ENCODE measurements at places on chromosomes 5 and 9.

- DNase-seq: no peak
These were observed at the start of gene CFAP90 for GRCh38 chr5:7850395-7851239. CFAP90 (minus strand) TSS chr5:7851133; CDS start chr5:7851021, 112 bp downstream.

DNA sequence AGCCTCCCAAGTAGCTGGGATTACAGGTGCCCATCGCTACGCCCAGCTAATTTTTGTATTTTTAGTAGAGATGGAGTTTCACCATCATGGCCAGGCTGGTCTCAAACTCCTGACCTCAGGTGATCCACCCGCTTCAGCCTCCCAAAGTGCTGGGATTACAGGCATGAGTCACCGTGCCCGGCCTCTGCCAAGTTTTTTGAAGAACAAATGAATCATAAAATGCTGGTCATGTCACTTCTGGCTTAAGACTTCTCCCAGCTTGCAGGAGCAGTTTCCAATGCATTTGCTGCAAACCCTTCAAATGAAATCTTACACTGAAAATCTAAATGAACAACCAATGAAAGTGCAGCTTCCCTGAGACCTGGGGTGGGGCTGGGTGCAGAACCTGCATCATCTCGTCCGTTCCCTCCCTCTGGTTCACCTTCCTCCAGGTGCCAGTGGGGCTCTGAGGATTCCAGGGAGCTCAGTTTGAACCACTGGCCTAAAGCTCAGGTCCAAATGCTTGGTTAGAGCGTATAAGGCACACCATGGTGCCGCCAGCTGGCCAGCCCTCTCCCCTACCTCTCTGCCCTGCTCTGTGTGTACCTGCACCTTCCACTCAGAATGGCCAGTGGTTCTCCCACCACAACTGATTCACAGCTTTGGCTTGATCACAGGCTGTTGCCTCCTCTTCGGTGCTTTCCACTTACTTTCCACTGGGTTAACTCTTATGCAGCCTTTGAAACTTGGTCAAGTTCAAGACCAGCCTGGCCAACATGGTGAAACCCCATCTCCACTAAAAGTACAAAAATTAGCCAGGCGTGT lies 39.8 kb upstream of the FUBP3 start:
- peak; percentile 42 for DNase-seq

- no peak for DNase-seq
These were observed 46.8 kb downstream of the INIP start for GRCh38 chr9:112670991-112671625.

GRCh38 chr5:151686674-151687407 lies at the start of gene SPARC:
SPARC (minus strand) TSS chr5:151686915; CDS start chr5:151676188, 10,727 bp downstream.
- DNase-seq: peak; percentile 16

GRCh38 chr5:44574678-44575077 lies 185.5 kb upstream of the FGF10 start:
- DNase-seq: peak; percentile 21

DNA sequence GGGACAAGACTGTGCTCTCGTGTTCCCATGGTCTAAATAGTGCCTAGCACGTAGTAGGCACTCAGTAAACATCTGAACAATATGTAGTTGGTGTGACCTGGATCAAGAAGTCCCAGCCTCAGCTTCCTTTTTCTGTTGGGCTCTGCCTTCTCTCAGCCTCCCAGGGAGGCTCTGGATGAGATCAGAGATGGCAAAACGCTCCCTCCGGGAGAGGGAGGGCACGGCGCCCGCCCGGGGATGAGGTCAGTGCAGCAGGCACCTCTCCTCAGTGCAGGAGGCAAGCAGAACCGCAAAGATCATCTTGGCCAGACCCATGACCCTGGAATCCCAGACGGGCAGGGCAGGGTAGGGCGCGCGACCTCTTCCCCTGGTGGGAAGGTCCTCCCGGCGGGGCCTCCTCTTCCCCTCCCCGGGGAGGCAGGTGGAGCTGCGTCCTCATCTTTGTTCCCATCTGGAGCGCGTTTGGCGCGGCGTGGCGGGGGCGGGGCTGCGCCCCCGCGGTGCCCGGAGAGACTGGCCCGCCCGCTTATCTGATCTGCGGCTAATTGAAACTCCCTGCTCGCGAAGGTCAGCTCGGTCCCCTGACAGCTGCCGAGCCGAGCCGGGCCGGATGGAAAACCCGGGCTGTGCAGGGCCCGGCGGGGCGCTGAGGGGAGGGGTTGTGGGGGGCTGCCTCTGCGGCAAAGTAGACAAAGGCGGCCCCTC lies 60.9 kb downstream of the CXXC5 start:
- no peak for DNase-seq

DNA sequence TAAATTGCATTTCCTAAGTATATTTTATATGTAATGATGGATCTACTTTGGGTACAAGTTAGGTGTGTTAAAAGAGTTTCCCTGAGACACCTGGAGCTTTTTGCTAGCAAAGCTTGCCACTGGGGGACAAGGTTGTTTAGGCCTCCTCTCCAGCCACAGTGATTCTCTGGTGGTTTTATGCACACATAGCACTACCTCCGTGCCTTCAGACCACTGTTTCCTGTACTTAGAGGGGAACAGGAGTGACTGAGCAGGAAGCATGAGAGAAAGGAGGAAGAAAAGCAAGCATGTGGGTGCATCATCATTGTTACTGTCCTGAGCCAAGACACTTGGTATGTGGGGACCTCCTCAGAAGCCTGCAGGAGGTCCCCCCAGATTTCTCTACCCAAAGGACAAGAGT lies 272.1 kb downstream of the RASEF start:
- no peak for DNase-seq

DNA sequence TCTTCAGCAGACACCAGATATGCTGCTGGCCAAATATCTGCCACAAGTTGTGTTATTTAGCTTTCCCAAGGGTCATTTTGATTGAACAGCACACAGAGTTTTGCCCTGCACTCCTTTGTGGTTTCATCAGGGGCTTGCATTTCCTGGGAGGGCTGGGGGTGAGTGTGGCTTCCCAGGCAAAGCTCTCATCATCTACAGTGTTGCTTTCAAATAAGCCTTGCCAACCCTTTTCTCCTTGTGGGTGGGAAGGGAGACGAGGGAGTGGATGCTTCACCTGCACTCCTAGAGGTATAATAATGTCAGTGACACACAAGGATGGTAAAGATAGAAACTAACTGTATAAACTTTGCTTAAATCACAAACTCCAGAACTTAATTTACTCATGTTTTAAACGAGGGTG lies 107.0 kb downstream of the MARCHF11 start:
- DNase-seq: no peak

DNA sequence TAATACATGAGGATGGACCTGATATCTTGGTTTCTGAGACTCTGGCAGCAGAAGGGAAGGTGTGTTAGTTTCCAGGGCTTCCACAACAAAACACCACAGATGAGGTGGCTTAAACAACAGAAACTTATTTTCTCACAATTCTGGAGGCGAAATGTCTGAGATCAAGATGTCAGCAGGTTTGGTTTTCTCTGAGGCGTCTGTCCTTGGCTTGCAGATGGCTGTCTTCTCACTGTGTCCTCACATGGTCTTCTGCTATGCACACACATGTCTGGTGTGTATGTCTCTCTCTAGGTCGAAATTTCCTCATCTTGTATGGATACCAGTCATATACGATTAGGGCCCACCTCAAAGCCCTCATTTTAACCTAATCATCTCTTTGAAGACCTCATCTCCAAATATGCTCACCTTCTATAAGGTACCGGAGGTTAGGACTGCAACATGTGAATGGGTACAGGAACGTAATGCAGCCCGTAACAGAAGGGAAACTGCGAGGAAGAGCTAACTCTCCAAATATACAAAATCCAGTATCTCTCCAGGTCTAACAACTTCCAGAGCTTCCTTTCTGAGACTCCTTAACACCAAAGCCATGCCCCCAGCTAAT lies 139.8 kb upstream of the SMARCA2 start:
- DNase-seq: no peak

DNA sequence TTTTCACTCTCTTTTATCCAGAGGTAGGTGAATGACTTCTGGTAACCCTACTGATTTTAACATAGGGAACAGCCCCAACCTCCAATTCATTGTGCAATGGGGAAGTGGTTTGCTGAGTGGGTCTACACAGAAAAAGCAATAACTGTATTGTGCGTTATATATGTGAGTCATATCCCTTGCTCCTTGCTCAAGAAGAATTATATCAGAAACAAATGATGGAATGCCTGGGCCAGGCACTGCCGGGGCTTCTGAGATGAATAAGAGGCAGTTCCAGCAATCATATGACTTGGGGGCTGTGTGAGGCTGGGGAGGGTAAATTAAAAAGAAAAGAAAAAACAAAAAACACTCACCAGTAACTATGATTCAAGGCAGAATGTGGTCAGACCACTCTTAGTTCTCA lies 79.2 kb upstream of the ABCA1 start:
- peak; percentile 97 for DNase-seq

- no peak for DNase-seq
These were observed 845 bp downstream of the ADGRD2 start for GRCh38 chr9:124450931-124451661.

DNA sequence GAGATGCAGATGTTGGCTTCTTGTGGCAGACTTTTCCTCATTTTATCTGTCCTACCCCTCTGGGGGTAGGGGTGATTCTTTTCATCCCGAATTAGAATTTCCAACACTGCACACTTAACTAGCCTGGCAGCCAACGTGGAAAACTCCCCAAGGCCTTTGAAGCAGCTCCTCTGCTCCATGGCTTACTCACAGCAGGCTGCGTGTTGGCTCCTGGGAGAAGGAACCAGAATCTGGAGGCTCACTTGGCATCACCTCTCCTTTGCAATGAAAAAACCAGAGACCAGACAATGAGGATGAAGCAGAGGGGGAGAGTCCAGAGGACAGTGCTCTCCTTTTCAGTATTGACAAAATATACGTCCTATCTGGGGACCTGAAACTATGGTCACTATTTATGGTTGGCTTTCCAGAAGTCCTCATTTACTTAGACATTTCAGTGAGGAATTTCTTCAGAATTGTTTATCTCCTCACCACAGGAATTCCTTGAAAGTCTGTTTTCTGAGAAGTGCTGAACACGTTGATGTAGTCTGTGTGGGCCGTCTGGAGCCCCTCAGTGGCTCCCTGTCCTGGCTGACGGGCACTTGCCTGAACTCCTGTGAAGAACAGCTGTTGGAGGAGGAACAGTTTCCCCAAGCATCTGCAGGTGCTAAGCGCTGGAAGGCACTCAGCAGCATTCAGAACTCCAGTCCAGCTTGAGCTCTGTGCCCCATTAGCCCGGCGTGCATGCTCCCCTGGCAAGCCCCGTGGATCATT lies 231.3 kb downstream of the RFK start:
- DNase-seq: no peak

- no peak for DNase-seq
These were observed 60.3 kb downstream of the FOXD1 start for GRCh38 chr5:73388306-73388684.

DNA sequence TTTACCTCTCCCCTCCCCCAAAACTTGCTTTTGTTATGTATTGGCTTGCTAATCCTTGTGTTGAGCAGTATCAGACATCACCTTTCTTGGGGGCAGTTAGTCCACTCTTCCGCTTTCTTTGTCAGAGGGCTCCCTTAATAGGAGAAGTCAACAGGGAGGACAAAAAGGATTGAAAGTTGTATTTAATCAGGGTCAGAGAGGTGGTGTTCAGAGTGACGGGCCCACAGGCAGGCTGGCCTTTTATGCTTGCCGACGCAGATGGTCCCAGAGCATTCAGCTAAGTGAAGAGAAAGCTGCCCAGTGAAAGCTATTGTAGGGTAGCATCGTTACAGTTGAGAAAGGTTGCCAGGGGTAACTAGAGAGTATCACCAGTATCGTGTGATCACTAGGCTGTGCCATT lies 131.1 kb downstream of the ZCCHC7 start:
- no peak for DNase-seq

DNA sequence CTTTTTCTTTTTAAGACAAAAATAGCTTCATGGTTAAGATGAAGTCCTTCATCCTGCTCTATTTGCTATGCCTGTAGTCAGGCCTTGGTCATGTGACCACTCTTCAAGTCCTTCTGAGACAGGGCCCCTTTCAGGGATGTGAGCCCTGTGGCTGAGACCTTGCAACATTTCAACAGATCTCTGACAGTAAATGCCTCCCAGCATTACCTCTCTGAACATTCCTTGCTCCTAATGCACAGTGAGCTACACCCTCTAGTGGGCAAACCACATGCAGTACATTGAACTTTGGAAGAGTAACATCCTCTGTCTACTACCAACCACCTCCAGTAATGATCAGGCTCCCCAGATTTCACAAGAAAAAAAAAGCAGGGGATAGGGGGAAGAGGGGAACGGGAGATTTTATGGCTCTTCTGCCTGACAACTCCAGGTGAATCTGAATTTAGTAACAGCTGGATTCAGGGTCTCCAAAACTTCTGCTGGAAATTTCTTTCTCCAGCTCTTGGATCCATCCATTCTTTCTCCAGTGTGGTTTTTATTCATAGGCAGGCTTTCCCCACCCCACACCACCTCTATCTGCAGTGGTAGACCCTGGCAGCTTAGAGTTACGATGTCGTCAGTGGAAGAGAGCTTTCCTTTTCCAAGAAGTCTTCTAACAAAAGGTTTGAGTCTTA lies 8.9 kb upstream of the FBXO38 start:
- DNase-seq: peak; percentile 92

- no peak for DNase-seq
These were observed 19.3 kb downstream of the RFK start for GRCh38 chr9:76374783-76375559.

DNA sequence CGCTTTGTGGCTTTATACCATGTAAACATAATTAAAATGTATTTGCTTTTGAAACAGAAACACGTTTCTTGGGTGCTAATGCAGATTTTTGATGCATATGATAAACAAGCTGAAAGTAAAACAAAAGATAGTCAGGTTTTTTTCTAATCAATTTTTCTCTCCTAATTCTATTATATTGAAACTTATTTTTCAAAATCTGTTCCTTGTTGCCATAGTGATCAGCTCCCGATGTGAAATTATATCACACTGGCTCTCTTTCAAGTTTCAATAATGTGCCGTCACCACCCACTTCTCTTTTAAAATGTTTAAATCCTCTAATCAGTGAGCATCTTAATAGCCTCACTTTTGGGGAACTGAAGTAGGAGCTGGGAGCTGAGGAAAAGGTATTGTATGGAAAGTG lies 36.4 kb upstream of the DAPK1 start:
- DNase-seq: no peak

GRCh38 chr9:83560169-83560826 lies 22.1 kb upstream of the FRMD3 start:
- no peak for DNase-seq

- DNase-seq: no peak
These were observed 425.9 kb upstream of the MPDZ start for GRCh38 chr9:13705373-13705772.

GRCh38 chr9:137113385-137114159 lies 961 bp downstream of the DPP7 start:
- no peak for DNase-seq

- DNase-seq: no peak
These were observed 92.4 kb upstream of the CAST start for GRCh38 chr5:96569770-96570169.

GRCh38 chr9:18920141-18921084 lies 112.6 kb downstream of the SAXO1 start:
- no peak for DNase-seq

DNA sequence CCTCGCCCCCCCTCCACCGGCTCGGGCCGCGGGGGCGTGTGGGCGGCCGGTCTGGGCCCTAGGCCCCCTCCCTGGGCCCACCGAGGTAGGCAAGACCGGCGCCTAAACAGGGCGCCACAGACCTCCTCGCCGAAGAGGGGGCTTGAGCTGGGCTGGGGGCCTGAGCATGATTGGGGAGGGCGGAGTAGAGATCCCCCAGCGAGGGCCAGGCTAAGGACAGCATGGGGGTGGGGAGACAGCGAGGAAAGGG lies 108.9 kb downstream of the PSD2 start:
- DNase-seq: no peak

- no peak for DNase-seq
These were observed 273.4 kb downstream of the NR3C1 start for GRCh38 chr5:143129910-143130612.

GRCh38 chr5:126481243-126481642 lies 58.0 kb downstream of the GRAMD2B start:
- no peak for DNase-seq

Measured in MV-4-11 (cell line).